ENCODE measurements at places on chromosomes 3 and 15.

- no peak for DNase-seq
These were observed 37.7 kb upstream of the SLC41A3 start for GRCh38 chr3:126121632-126122031.

DNA sequence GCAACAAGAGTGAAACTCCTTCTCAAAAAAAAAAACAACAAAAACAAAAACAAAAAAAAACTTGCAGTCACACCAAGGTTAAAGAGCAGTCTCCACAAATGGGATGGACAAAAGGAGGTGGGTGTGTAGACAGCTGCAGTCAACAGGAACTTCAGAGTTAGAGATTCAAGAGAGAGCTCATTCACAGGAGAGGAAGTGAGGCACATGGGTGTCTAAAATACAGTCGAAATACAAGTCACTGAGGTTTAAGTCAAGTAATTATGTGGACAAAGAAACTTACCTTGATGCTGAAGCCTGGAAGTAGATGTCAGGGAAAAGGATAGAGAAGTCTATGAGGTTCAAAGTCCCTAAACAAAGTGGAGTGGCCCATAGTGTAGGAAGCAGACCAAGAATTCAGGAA, 14.8 kb downstream of the MRPS11 start:
- DNase-seq = no peak

DNA sequence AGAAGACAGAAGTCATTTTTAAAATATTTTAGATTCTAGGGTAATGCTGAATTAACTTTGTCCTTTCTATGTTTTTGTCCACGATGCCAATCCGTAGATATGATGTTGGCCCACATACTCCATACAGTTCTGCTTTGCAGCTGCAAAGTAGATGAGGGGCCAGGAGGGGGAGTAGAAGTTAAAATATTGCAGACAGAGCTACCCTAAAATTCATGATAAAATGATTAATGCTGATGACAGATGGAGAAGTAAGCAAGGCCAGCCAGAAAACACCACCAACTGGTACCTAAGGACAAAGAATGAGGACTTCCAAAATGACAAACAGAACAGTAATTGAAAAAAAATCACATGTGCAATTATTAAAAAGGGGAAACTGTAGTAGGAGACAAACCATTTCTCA, 756.6 kb upstream of the ARPP21 start:
- no peak for DNase-seq

DNA sequence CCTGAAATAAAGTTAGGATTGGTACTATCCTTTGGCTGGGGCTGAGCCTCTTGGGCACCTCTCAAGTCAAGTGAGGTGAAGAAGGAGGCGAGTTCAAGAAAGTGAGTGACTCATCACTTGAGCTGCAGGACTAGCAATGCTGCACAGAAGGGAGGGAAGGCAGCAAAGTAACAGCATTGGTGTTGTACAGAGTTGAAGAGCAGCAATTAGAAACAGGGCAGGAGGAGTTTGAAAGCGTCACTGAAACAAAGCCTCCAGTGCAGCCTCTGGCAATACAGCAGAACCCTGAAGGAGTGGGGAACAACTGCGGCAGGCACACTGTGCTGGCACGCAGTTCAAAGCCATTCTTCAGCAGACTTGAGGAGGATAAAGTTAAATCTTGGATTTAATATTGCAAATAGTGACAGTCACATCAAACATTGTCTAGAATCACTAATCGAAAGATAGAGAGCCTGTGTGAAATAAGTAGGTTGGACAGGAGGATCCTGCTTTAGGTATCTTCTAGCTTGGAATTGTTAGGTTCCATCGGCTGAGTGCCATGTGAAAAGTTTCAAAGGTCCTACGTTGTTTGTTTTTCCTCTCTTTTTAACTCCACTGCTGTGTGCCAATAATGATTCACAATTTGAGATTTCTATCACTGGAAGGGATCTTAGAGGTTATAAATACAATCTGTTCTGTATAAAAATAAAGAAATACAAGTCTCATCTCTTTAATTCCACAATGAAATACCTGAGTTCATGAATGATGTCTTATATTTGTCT, 479.8 kb downstream of the NAALADL2 start:
- no peak for DNase-seq

- no peak for DNase-seq
These were observed 103.1 kb upstream of the PTX3 start for GRCh38 chr3:157333551-157333991.

DNA sequence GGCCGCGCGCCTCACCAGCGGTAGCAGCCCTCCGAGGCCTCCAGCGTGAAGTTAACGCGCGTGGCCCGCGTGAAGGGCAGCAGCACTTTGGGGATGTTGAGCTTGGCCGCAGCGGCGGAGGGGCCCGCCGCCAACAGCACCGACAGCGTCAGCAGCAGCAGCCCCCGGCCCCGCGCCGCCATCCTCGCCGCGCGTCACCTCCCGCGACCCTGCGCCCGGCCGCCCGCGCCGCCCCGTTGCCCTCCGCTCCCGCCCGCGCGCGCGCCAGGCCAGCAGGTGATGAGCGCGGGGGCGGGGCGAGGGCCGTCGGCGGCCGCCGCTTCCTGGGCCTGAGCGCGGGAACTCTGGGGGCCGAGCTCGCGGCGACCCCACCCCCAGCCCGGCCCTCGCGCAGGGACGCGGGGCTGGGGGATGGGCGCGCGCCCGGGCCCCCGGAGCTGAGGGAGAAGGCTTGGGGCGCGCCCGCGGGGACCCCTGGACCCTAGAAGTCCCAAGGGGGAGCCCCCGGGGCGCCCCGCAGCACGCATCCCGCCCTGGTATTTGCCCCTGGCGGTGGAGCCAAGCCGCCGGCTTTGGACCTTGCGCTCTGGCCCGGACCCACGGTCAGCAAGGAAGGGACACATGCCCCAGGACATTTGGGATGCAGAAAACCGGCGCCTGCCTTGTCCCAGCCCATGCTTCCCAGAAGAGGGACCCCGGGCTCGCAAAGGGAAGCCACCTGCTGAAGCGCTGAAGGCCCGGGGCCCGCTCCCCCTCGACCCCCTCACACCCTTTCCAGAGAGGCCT, at the start of gene NUP210:
TSS of gene NUP210 (minus strand) at position 278 of the 786 bp plus-strand sequence. CDS start at position 182, 96 bp downstream.
- peak; percentile 76 for DNase-seq

- no peak for DNase-seq
These were observed 451.6 kb upstream of the TPRG1 start for GRCh38 chr3:188720215-188720614.

DNA sequence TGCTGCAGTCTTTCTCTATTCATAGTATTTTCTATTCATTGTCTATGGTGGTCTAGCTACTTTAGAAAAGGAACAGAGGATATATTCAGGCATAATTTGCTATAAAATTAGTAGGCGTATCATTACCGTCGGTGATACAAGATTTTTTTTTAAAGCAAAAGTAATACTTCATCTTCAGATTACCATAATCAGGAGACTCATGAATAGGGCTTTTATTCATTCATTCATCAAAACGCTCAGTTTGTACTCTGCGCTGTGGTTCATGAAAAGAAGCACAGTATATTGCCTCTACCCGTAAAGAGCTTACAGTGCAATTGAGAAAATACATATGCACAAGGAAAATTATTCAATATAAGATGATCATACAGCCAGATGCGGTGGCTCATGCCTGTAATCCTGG, 136.7 kb upstream of the CHRM5 start:
- DNase-seq = no peak

DNA sequence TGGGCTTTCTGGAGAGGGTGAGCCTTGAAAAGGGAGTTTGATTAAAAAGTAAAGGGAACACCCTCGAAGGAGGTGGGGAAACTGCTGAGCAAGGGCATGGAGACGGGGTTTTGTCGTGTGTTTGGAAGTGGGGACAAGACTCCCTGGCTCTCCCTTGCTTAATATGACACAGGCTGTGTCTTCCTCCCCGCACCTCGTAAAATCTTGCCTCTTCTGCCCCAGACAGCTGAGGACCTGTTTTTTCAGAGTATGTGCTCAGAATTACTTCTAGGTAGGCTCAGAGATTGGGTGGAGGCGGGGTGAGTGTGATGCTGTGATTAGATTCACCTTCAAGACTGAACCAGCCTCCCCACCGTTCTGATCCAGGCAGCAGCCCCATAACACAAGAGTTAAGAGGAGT, 244.4 kb upstream of the TLE3 start:
- no peak for DNase-seq

GRCh38 chr3:50662408-50662807, 12.3 kb upstream of the DOCK3 start:
- DNase-seq = no peak

GRCh38 chr3:56248021-56248420, 220.2 kb downstream of the ERC2 start:
- DNase-seq = no peak

DNA sequence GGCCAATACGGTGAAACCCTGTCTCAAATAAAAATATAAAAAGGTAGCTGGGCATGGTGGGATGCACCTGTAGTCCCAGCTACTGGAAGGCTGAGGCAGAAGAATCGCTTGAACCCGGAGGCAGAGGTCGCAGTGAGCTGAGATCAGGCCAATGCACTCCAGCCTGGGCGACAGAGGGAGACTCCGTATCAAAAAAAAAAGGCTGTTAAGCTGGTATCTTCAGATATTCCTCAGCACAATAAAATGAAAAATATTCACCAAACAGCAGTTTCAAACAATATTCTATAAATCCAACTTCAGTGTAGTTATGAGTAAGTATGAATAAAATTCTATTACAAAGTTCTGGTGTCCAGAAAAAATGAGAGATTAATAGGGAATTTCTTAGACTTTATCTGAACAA, 14.2 kb downstream of the DENND4A start:
- no peak for DNase-seq

GRCh38 chr3:177513815-177514610, 316.7 kb upstream of the TBL1XR1 start:
- DNase-seq = no peak

DNA sequence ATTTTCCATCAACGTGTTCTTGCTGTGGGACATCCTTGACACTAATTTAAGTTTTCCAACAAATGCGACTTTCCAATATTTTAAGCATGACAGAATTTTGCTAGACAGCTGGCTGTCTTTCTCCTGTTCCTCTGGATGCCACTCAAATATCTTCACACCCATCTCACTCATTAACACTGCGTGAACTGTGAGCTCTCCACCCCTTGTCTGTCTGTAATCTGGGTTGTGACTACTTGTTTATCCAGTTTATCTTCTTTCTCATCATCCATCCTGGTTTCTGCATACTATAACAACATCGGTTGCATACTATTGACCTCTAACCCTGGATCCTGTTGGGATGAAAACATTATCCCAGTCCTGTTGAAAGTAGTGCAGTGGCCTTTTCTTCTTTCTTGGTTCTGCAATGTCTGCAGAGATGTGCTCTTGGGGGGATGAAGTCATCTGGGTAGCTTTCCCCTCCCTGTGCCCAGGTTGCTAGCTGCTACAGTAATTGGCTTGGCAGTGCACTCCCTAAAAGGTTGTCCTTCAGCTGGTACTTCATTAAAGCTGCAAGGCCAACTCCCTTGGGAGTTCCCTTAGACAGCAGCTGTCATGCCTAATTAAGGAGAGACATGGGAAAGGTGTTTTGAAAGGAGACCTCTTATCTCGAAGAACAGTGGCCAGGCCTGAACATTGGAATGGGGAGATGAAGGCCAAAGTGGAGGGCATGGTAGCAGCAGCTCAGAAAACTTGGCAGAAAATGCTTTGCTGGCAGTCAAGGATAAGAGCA, 24.7 kb downstream of the KAT2B start:
- no peak for DNase-seq

DNA sequence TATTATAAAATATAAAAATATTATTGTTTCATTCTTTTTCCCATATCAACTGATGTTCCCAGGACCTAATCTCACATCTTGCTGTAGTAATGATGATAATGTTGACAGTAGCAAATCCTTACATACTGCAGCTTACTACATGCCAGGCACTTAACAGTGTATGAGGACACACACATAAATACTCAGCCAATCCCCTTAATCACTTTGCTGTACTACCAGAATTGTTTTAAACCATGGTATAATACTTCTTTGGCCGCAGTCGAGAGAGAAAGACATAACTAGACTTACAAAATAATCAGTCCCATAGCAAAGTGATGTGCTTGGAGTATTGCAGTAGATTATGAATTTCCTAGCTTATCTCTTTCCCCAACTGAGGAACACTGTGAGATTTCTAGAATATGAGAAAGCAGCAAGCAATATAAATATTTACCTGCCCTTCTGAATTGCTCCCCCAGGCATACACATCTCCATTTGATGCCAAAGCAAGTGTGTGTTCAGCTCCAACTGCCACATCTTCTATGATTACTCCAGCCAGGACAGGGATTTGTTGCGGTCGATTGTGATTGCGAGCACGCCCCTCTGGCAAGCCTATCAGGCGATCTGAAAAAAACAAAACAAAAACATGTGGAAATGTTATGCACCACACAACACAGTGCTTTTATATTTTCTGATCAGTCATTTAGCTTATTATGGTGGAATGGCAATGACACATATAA, 33.0 kb downstream of the FBXL22 start:
- no peak for DNase-seq

DNA sequence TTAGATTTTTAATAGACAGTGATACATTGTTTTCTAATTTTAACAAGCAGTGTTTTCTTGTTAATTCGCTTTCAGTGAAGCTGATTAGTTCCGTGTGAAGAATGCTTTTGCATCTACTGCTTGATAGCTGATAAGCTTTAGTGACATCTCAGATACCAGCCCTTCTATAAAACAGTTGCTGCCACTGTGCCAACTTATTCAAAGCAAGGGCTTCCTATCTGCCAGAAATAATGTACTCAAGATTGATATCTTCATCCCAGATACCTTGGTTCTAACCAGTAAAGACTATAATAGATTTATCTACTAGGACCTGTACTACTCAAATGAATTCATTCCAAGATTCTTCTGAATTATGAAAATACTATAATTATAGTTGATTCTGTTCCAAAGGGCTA, 30.4 kb downstream of the RARB start:
- DNase-seq = no peak

- DNase-seq = no peak
These were observed 8.3 kb upstream of the UBE2E1 start for GRCh38 chr3:23797491-23797890.

DNA sequence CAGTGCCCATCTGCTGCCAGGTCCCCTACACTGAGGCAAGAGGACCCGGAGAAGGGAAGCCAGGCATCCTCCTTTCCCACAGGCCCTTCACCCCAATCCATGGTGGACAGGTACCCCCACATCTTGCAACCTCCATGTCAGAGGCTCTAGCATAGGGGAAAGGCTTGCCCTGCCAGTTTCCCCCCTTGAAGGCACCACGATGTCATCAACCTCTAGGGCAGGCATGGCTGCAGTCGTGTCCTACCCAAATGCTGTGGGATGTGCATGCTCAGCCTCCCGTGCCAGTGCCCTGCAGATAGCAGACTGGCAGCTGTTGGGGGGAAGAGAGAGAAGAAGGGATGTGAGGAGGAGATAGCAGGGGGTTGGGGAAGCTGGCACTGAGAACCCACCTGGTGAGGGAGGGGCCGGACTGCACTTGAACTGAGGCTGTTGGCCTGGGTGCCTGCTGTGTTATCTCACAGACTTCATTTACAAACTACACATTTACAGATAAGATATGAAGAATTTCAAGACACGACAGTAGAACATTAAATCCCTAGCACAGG, 197.5 kb downstream of the ADAMTS9 start:
- DNase-seq = no peak

DNA sequence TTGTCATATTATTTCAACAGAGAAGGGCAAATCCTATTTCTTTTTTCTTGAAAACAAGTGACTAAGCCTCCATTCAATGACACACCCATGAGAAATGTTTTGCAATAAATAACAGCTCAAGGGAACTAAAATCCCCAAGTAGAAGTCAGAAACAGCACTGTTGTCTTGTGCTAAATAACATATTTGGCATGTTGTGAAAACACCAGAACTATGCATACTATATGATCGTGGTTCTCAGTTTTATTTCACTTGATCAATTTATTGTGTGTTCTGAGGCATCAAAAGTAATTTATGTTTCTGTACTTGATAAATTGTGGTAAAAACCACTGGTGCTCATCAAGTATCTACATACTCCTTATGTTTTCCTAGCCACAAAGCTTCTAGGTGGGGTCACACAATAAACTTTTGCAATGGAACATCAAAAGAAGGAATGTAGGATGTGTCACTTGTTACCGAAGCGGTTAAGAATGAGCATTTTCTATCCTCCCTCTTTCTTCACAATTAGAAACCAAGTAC, 691.7 kb upstream of the CBLB start:
- DNase-seq = no peak

Data from stimulated activated CD4-positive, alpha-beta T cell treated with anti-CD3 and anti-CD28 coated beads, Interleukin-12 subunit alpha, Interleukin-12 subunit beta, amount 100 ng/mL, for 48 hours (primary cell).